ENCODE measurements at places on chromosomes 16 and 17.
A peak's percentile ranks its signal among the peaks of the same experiment; 100 is the strongest.

GRCh38 chr17:68399638-68400403 lies 57.5 kb downstream of the WIPI1 start:
- DNase-seq, result peak; percentile 58

GRCh38 chr17:5788266-5788900 lies 204.1 kb upstream of the NLRP1 start:
- DNase-seq, result peak; percentile 43

GRCh38 chr16:29811896-29812665 lies at the start of gene PRRT2:
Gene PRRT2, plus strand, starts transcription at chr16:29812193. Its CDS starts 862 bp downstream, at chr16:29813055.
- peak; percentile 69 for DNase-seq

GRCh38 chr17:61159221-61159814 lies 240.3 kb upstream of the TBX2 start:
- peak; percentile 18 for DNase-seq

DNA sequence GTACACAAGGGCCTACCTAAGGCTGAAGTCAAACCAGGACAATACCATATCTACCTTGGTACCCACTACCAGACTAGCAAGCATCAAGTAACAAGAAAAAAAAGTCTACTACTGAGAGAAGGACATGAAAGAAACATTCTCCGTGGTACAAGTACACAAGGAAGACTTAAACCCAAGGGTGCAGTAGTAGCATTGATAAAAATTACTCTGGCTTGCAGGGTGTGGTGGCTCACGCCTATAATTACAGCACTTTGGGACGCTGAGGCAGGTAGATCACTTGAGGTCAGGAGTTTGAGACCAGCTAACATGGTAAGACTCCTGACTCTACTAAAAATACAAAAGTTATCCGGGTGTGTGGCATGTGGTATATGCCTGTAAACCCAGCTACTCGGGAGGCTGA lies 386.5 kb upstream of the PMFBP1 start:
- DNase-seq, result no peak

- no peak for DNase-seq
Measured at GRCh38 chr16:57630931-57631845, 2.8 kb downstream of the ADGRG1 start.

GRCh38 chr17:27496437-27496943 lies 40.2 kb downstream of the KSR1 start:
- no peak for DNase-seq

- DNase-seq, result peak; percentile 83
Measured at GRCh38 chr16:55500530-55501011, 8.3 kb upstream of the LPCAT2 start.

- DNase-seq, result peak; percentile 85
Measured at GRCh38 chr17:2089021-2089422, 34.1 kb downstream of the HIC1 start.

GRCh38 chr16:86216591-86216990 lies 293.7 kb upstream of the FOXF1 start:
- no peak for DNase-seq

DNA sequence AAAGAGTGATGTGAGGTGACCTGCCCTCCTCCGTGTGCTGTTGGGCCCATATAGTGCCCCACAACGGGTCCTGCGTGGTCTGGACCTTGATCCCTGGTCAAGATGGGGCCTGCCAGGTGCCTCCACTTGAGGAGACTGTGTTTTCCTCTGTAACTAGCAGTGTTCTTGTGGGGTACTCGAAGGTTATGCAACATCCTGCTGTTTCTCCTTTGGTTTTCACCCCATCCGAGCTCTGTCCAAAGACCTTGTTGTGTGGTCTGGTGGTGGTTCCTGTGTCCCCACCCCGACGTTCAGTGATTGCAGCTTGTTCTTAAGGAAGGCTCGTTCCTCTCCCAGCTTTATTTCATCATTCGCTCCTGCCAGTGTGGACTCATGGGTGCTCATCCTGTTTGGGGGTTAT lies 38.7 kb upstream of the ZNF750 start:
- DNase-seq, result no peak

Measured in fibroblast of skin of scalp (primary cell).